Activated naive CD8-positive, alpha-beta T cell treated with anti-CD3 and anti-CD28 coated beads, Interleukin-2, amount 50 U/mL, for 16 hours (primary cell): ENCODE measurements at places on chromosomes 5 and 9.

- no peak for DNase-seq
Observed at GRCh38 chr5:60487476-60487875, 212.5 kb downstream of the DEPDC1B start.

DNA sequence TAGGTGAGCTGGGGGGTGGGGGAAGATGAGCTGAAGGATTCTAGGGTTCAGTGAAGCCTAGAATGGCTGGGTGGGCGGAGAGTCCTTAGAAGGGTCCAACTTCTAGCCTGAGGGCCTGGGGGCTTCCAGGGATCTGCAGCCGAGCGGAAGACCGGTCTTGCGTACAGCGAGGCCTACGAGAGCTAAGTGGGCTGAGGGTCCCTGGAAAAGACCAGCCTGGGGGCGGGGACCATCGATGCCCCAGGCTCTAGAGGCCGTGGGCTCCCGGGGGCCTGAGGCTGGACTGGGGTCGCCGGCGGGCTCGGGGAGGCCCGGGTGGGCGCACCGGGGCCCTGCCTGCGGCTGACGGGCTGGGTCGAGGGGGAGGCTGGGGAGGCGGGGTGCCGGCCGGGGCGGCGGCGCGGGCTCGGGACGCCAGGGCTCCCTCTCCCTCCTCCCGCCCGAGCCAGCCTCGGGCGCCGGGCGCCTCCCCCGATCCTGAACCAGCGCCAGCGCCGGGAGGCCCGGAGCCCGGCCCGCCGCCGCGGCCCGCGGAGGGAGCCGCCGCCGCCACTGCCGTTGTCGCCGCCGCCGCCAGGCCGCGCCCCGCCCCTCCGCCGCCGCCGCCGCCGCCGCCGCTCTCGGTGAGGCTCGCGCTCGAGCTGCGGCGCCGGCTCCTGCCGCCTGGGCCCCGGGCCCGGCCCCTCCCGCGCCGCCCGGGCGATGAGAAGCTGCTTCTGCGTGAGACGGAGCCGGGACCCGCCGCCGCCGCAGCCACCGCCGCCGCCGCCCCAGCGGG lies at the start of gene MVB12B:
Gene MVB12B, plus strand, starts transcription at position 602 of the 778 bp plus-strand sequence. Its CDS starts 101 bp downstream, at position 703.
- DNase-seq: peak; percentile 14

DNA sequence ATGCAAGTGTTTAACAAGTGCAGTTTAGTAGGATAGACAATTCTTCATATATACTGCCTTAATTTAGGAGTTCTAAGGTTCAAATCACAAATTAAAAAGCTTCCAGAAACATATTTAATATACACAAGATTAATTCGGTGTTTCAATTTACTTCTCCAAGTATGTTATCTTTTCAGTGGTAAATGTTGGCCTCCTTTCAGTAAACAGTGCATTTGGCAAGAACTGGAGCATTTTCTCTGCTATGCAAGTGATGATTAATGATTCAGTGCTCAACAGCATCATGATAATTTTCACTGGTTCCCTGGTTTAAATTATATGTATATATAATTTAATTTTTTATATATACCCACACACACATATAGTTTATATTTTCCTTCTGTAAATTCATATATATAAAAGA lies 541.7 kb downstream of the EFNA5 start:
- DNase-seq: no peak

DNA sequence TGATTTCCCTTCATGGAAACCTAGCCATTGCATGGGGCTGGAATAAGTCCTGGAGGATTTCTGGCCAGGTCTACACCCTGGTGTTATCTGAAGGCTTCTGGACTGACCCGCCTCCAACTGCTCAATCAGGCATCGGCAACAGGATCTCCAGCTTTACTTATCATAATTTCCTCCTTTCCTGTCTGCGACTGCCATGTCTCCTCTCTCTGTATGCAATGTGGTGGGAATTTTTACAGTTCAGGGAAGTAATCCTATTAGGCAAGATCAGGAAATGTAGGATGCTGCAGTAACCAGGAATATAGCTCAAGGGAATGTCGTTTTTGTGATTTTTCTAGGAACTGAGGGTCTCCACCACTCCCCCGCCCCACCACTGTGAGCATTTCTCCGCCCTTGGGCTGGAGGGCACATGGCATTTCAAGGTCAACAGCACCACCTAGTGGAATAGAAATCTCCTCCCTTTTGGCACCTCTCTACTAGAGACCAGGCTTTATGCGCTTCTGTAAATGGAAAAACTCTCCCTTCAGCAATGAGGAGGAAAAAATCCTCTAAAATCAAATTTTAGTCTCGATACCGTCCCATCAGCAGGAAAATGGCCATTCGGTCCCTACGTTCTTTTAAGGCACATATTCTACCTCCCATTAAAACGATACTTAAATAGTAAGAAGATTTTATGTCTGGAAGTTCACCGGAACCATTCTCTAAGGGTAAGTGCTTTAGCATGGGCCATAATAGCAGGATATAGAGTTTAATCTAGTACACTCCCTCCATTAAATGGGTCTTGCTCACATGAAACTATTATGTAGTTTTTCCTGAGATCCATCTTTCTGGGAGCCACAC lies 93.0 kb downstream of the YTHDC2 start:
- peak; percentile 4 for DNase-seq

- DNase-seq: no peak
Observed at GRCh38 chr5:65137631-65138030, 344.1 kb downstream of the ADAMTS6 start.
